ENCODE measurements at places on chromosomes 5 and 9. TPM values are rescaled to one million over a fixed set of nuclear protein-coding genes. Genes with fewer than 3 reads are reported as not detected.

Gene LCN9
- 2.6 TPM for total RNA-seq

Gene FBLL1
- total RNA-seq: 1.8 TPM

Gene FEM1C
- 24.6 TPM for total RNA-seq

GRCh38 chr5:101159006-101159405 lies 255.9 kb upstream of the ST8SIA4 start:
- no peak overlapping the region for H3K27ac ChIP-seq
- H3K27me3 ChIP-seq: no peaks in the 10 kb centered on the region
- no peaks in the 10 kb centered on the region for H3K4me1 ChIP-seq
- H3K36me3 ChIP-seq: no peaks in the 10 kb centered on the region

DNA sequence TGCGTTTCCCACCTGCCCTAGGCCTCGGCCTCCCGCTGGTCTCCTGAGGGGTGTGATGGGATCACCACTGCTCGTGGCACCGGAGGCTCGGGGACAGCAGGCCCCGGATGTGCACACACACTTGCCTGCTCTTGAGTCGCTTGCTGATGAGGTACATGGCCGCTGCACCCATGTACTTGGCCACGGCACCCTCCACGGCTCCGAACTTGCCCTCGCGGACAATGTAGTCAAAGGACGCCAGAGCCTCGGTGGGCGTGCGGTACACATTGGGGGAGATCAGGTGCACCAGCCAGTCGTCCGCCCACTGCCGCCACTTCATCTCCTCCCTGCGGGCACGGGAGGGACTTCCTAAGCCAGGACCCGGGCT lies 4.7 kb downstream of the PTGES2 start:
- no peaks in the 10 kb centered on the region for H3K36me3 ChIP-seq
- H3K4me1 ChIP-seq: peaks cover 13% of the 10 kb centered on the region
- H3K4me3 ChIP-seq: no peak overlapping the region
- no peaks in the 10 kb centered on the region for H3K27me3 ChIP-seq
- DNase-seq: no peak

DNA sequence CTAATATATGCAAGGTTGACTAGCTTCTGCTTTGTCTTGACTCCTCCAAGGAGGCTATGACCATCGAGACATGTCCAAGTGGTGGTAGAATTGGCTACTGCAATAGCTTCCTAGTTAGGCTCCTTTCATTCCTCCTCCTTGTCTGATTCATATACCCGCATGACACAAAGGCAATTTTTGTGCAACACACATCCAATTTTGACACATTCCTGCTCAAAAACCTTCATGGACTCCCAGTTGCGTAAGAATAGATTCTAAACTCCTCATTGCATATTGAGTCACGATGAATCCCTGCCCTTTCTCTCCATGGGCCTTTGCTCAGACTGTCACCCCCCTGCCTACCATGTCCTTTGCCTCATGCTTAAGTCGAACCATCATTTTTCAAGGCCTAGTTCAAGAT lies 344.5 kb downstream of the ACTL7B start:
- no peak for DNase-seq
- H3K4me3 ChIP-seq: no peak overlapping the region
- no peaks in the 10 kb centered on the region for H3K36me3 ChIP-seq
- no peaks in the 10 kb centered on the region for H3K4me1 ChIP-seq
- H3K27ac ChIP-seq: no peak overlapping the region
- no peaks in the 10 kb centered on the region for H3K27me3 ChIP-seq

DNA sequence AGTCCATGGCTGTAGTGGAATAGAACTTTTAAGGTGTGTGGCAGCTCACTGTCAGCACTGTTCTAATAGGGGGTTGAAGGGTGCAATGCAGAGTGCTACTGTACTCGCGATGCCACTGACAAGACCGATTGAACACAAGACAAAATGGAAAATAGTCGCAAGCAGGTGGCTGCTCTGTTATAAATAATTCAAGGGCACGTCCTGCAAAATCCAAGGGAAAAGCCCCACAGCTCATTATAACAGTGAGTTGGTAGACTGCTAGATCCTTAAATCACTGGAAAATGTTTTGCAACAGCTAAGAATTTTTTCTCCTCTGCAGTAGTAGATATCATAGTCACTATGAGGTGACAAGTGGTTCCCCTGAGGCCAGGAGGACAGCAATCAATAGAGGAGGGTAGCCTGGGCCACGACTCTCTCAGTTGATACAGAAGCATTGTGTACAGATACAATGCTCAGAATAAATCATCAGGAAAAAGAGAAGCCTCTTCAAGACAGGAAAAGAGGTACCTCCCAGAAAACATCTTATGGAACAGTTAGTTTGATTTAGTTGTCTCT lies 926.3 kb downstream of the TLE4 start:
- H3K36me3 ChIP-seq: no peaks in the 10 kb centered on the region
- no peaks in the 10 kb centered on the region for H3K4me1 ChIP-seq
- no peak for DNase-seq
- no peak overlapping the region for H3K27ac ChIP-seq
- no peaks in the 10 kb centered on the region for H3K27me3 ChIP-seq

- no peak overlapping the region for H3K27ac ChIP-seq
- H3K4me1 ChIP-seq: no peaks in the 10 kb centered on the region
- H3K36me3 ChIP-seq: no peaks in the 10 kb centered on the region
- H3K27me3 ChIP-seq: no peaks in the 10 kb centered on the region
Observed at GRCh38 chr5:101678481-101679193, 617.4 kb downstream of the SLCO4C1 start.

DNA sequence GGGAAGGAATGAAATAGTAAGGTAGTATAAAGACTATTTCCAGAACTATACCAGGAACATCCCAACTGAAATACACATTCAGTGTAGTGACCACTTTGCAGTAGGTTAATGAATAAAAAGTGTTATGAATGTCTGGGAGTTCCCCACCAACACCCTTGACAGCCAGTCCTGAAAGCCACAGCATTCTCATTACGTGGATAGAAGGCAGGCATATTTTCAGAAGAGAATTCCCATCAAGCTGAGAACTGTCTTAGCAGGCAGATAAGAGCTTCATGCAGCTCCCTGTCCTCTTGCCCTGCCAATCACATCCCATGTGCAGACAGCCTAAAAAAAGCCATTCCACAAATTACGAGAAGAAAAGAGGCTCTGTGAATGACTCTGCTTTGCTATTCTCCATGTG lies 695.0 kb downstream of the DTWD2 start:
- no peaks in the 10 kb centered on the region for H3K27me3 ChIP-seq
- H3K27ac ChIP-seq: no peak overlapping the region
- no peaks in the 10 kb centered on the region for H3K36me3 ChIP-seq
- H3K4me1 ChIP-seq: no peaks in the 10 kb centered on the region

- no peaks in the 10 kb centered on the region for H3K36me3 ChIP-seq
- H3K4me1 ChIP-seq: peaks cover 11% of the 10 kb centered on the region
- no peak overlapping the region for H3K27ac ChIP-seq
- peak; percentile 44 for DNase-seq
- H3K27me3 ChIP-seq: no peaks in the 10 kb centered on the region
- H3K4me3 ChIP-seq: no peak overlapping the region
Observed at GRCh38 chr5:133245191-133246052, 193.6 kb downstream of the HSPA4 start.

DNA sequence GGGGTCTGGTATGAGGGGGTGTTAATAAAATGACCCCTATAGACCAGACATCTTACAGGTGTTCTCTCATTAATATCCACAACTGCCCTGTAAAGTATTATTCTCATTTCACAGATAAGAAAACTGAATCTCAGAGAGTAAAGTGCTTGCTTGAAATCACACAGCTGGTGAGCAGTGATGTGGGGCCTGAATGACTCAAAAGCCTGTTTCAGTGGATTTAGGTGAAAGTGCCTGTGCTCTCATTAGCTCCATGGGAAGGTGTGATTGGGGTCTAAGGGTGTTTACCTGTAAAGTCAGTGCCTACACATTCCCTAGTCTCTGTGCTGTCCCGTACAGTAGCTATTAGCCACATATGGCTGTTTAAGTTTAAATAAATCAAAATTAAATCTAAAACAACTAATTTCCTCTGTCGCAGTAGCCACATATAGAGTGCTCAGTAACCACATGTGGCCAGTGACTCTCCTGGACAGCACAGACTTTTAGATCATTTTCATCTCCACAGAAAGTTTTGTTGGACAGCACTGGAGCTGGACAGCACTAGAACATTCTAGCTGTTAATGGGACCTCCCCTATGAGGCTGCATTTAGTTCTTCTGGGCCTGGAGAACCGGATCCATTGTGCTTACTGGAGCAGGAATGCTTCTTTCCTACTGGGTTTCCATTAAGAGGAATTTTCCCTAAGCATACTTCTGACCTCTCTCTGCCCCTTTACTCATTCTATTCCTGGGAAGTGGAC lies 52.5 kb upstream of the SEMA6A start:
- no peak overlapping the region for H3K4me3 ChIP-seq
- H3K27ac ChIP-seq: peak overlapping the region; percentile 52
- H3K4me1 ChIP-seq: no peaks in the 10 kb centered on the region
- no peaks in the 10 kb centered on the region for H3K27me3 ChIP-seq

DNA sequence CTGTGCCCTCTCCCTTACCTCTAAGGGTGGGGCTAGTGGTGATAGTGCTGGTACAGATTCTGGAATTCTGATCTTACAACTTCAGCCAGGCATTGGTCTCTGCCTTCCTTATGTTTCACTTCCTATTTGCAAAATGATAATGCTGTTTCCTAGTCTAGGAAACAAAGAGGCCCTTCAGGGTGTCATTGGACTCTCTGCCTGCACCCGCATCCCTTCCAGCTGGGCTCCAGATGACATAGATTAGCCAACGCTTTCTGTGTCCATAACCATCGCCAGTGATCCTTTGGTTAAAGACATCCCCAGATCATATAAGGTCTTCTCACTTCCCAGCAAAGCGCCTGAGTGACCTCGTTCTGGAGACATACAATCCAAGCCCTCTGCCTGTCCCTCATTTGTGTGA lies 180.7 kb downstream of the ERCC6L2 start:
- H3K27me3 ChIP-seq: no peaks in the 10 kb centered on the region
- no peak overlapping the region for H3K27ac ChIP-seq
- H3K4me1 ChIP-seq: no peaks in the 10 kb centered on the region
- no peak for DNase-seq
- no peaks in the 10 kb centered on the region for H3K36me3 ChIP-seq
- no peak overlapping the region for H3K4me3 ChIP-seq

GRCh38 chr5:73739650-73740049 lies 113.7 kb downstream of the ARHGEF28 start:
- no peak overlapping the region for H3K4me3 ChIP-seq
- no peak for DNase-seq
- H3K4me1 ChIP-seq: no peaks in the 10 kb centered on the region
- no peak overlapping the region for H3K27ac ChIP-seq
- no peaks in the 10 kb centered on the region for H3K36me3 ChIP-seq

DNA sequence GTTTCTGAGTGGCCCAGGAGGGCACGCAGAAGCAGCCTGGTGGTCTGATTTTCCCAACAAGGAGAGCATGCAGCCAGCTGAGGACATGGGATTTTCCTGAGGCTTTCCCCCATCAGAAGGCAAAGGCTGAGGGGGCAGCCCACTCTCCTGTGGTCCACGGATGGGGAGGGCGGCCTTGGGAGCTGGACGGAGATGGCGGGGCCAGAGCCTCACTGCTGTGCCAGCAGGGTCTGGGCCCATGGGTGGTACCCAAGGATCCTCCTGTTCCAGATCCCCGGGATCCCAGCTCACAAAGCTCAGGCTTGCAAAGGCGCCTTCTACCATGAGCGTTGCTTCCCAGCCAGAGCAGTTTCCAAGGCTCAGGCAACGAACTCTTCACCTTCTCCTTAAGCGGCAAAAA lies 39.0 kb upstream of the SLC12A7 start:
- no peak for DNase-seq
- H3K27me3 ChIP-seq: peaks cover under 1% of the 10 kb centered on the region
- no peak overlapping the region for H3K4me3 ChIP-seq
- H3K36me3 ChIP-seq: no peaks in the 10 kb centered on the region
- peaks cover 9% of the 10 kb centered on the region for H3K4me1 ChIP-seq

GRCh38 chr9:128835246-128836210 lies 5.9 kb upstream of the SPOUT1 start:
- H3K4me1 ChIP-seq: no peaks in the 10 kb centered on the region
- no peaks in the 10 kb centered on the region for H3K36me3 ChIP-seq
- H3K27me3 ChIP-seq: no peaks in the 10 kb centered on the region
- no peak for DNase-seq
- no peak overlapping the region for H3K4me3 ChIP-seq
- H3K27ac ChIP-seq: no peak overlapping the region

GRCh38 chr5:59757442-59757841 lies 136.1 kb downstream of the PDE4D start:
- no peaks in the 10 kb centered on the region for H3K36me3 ChIP-seq
- no peak for DNase-seq
- H3K27me3 ChIP-seq: no peaks in the 10 kb centered on the region
- peaks cover 17% of the 10 kb centered on the region for H3K4me1 ChIP-seq

DNA sequence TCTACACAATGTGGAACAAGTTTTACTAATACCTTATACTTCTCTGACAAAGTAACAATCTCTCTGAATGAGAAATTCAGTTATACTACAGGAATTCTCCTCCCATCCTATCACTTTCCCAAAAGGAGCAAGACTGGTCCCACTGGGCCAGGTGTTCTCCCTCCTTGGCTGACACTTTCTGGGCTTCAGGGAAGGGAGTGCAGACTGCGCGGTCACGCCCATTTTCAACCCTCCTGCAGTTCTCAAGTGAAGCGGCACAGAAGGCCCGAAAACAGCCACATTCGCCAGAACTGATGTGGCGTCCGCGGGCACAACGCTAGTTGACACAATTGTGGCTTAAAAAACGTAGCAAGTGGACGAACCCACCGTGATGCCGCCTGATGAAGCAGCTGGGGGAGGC lies 603 bp downstream of the SAXO1 start:
- no peak for DNase-seq
- H3K36me3 ChIP-seq: no peaks in the 10 kb centered on the region
- H3K27me3 ChIP-seq: no peaks in the 10 kb centered on the region

GRCh38 chr9:37593883-37594448 lies 1.6 kb upstream of the TOMM5 start:
- H3K4me1 ChIP-seq: no peaks in the 10 kb centered on the region
- H3K27me3 ChIP-seq: peaks cover 3% of the 10 kb centered on the region
- no peak for DNase-seq
- H3K36me3 ChIP-seq: no peaks in the 10 kb centered on the region
- no peak overlapping the region for H3K27ac ChIP-seq

- H3K27me3 ChIP-seq: no peaks in the 10 kb centered on the region
- H3K4me3 ChIP-seq: no peak overlapping the region
- no peaks in the 10 kb centered on the region for H3K36me3 ChIP-seq
Observed at GRCh38 chr9:95491543-95492320, 25.0 kb downstream of the PTCH1 start.

- no peaks in the 10 kb centered on the region for H3K27me3 ChIP-seq
- no peak for DNase-seq
- no peak overlapping the region for H3K4me3 ChIP-seq
- no peaks in the 10 kb centered on the region for H3K36me3 ChIP-seq
Observed at GRCh38 chr5:67465537-67466207, 269.1 kb upstream of the CD180 start.

All from hepatocyte (in vitro differentiated cells).